Naive thymus-derived CD8-positive, alpha-beta T cell (primary cell): ENCODE measurements at places on chromosomes 4 and X.

GRCh38 chr4:4663028-4663427 is 121.2 kb upstream of the STX18 start:
- DNase-seq = no peak

DNA sequence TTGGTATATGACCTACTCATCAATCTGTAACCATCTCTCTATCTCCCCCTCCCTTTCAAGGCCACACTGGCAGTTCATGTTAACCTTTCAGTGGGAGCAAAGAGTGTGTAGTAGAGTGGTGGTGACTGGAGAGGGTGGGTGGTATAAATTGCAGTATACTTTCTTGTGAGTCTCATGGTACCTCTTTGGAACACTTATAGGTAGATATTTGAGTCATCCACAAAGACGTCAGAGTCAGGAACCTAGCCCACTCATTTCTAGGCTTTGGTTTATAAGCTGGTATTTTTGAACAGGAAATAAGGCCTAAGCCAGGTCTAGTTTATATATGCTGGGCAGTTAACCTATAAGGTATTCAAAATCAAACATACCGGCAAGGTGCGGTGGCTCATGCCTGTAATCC is 36.3 kb downstream of the RLIM start:
- DNase-seq = no peak

DNA sequence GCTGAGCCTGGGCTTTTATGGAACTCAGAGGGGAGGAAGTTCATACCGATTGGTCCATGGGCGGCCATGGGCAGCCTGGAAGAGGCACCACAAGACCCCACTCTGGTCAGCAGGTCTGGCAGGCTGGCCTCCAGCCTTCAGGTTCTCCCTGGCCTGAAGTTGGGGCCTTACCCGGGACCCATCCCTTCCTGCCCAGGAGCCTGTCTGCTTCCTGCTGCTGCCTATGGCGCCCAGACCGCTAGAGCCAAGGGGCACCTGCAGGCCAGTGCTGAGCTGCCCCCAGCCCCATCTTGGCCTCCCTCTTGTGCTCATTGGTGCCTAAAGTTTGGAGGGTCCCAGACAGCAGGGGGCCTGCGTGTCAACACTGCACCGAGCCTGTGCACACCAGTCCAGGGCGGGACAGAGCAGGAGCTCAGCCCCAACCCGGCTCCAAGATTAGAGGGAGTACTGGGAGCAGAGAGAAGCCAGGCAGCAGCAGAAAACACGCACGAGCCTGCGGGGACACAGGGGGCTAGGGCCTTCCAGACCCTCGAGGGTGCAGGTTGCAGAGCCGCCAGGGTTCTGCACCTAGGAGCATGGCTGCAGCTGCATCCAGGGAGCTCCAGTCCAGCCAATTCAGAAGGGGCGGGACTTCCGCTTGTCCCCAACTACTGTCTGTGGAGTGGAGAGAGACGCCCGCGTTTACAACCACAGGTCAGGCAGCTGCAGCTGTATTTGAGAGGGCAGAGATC is 30.7 kb upstream of the ZNF280C start:
- no peak for DNase-seq

GRCh38 chr4:52968691-52969090 is 106.6 kb downstream of the RASL11B start:
- DNase-seq = no peak
